Femur (tissue), 1 donor: ENCODE measurements at places on chromosomes 7 and 10.

DNA sequence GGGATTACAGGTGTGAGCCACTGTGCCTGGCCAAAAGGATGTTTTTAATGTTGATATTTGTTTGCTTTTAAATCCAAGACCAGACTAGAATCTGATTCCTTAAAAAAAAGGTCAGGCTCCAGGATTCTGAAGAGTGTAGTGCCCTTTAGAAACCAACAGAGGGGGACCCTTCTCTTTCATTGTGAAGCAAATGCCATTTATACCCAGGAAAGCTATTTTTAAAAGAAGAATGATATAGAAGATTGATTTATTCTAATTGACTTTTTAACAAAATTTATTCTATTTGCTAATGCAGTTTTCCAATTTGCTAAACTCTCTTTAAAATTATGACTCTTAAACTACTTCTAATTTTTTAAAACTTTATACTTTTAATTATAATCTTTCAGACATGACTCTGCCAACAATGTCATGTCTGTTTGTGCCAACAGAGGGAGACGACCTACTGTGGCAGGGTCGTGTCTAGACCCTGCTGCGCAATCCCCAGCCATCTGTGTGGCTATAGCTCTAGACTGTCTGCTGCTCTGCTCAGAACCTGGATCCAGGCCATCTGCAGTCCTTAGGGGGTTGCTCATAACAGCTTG is 201.0 kb upstream of the IMMP2L start:
- no peak for DNase-seq

- no peak for DNase-seq
These were observed 29.5 kb downstream of the PLXDC2 start for GRCh38 chr10:19845503-19846368.

GRCh38 chr7:42407021-42407710 is 170.2 kb upstream of the GLI3 start:
- DNase-seq: no peak

DNA sequence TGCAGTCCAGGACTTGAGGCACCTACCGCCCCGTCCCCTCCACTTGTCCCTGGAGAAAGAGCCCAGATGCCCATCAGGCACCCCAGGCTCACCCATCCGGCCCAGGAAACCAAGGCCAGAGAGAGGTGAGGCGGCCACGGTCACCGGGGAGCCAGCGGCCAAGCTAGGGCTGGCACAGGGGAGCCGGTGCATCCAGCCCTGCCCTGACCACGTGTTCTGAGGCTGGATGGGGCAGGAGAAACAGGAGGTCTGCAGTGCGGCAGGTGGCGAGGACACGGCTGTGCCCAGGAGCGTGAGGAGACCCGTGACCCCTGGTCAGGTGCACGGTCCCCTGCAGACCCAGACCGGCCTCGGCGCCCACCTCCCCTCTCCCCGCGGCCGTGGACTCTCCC is 27.6 kb downstream of the UNCX start:
- DNase-seq: no peak

GRCh38 chr7:11616466-11616865 is 215.5 kb downstream of the THSD7A start:
- DNase-seq: no peak
